ENCODE measurements at places on chromosomes 5 and 9.

- no peak for DNase-seq
Observed at GRCh38 chr5:159514229-159514810, 184.0 kb upstream of the IL12B start.

DNA sequence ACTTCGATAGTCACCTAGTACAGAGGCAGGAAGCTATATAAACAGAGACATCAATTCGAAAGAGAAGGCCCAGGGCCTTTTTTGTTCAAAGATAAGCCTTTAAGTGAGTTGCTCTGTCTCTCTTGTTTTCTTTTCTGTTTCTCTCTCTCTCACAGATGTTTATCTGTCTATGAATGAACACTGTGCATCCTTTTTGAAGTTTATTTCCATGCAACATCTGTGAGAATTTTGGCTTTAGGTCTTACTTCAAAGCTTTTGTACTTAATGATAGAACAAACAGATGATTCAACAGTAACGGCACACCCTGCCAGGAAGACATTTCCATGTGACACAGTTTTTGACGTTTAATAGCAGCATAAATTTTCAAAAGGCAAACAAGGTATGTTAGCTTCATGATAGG is 1413.1 kb upstream of the CDH6 start:
- no peak for DNase-seq

- DNase-seq: no peak
Observed at GRCh38 chr9:128005923-128006322, 25.1 kb upstream of the EEIG1 start.

- DNase-seq: no peak
Observed at GRCh38 chr5:121870489-121870888, 18.8 kb downstream of the FTMT start.

- no peak for DNase-seq
Observed at GRCh38 chr9:128190516-128191405, 611 bp downstream of the CIZ1 start.

- no peak for DNase-seq
Observed at GRCh38 chr5:83388608-83389007, 82.9 kb upstream of the VCAN start.

GRCh38 chr5:1946122-1946677 is 63.5 kb upstream of the IRX4 start:
- no peak for DNase-seq

DNA sequence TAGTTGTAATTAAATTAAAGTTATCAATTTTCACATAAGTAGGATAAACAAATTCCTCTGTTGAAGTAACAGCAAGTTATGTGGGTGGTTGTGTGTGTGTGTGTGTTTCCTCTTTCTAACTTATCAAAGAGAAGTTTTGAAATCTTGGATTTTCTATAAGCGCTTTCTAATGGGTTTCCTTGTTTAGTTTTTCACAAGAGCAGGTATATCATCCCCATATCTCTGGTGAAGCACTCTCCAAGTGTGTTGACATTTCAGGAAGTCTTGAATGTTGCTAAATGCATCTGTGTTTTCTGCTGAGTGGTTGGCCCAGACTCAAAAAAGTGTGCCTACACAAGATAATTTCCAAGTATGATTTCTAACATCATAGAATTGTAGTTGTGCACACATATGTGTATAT is 43.3 kb downstream of the PRDM6 start:
- no peak for DNase-seq

DNA sequence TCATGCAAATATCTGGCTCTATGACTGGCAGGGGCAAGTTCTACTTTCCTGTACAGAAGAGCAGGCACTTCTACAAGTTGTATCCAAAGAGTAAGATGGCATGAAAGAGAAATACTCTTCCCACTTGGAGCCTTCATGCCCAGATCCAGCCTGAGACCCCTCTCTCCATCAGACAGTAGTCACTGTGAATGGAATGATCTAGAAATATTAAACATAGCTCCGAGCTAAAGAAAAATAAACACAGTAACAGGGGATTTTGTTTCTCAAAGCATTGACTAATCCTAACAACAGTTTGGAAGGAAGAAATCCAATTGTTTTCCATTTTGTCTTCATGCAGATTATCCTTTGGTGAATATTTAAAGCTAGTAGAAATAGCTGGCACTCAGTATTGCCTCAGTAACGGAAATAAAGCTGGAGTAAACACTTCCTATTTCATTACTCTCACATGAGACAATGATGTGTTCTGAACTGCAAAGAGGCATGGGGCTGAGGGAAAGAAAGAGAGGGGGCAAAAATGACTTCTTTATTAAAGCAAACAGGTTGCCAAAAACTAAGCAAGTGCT is 100.0 kb downstream of the SEMA5A start:
- no peak for DNase-seq
